Lung (tissue), 17 donors: ENCODE measurements at places on chromosomes 7 and 10.
A peak's percentile ranks its signal among the peaks of the same experiment; 100 is the strongest.

DNA sequence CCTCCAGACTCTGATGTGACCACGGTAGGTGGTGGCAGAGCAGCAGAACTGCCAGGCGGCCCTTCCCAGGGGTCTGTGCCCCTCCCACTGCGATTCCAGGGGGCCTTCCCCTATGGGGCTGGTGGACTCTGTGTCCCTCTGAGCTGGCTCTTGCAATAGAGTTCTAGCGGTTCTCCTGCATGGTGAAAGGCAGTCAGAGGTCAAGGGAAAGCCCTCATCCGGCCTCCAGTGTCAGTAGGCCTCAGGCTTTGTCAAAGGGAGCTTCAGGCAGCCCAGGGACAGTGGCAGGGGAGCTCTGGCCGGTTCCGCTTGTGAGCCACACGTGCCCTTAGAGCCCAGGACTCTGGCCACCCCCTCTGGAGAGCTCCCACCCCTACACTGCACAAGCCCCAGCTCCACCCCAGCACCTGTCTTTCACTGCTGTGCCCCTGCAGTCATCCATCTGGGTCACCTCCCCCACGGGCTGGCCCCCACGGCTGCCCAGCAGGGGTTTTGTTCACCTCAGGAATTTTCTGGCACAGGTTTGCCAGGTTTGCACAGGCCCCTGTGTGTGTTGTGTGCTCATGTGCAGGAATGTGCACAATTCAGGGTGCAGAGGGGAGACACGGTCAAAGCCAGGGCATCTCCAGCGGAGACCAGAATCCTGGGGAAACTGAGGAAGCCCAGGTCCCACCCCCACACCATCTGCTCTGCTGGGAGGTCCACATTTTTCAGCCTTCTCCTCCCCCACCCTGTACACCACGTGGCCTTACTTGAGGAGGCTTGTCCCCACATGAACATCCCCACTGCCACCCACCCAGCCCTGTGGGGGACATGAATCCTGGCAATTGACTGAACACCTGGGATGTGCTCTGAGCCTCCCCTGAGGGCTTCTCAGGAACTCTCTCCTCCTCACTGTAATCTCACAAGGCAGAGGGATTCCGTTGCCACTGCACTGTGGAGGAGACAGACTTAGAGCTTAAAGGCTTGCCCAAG is 23.8 kb downstream of the C10orf105 start:
- H3K27ac ChIP-seq = peak overlapping the region; percentile 82
- H3K4me3 ChIP-seq = no peak overlapping the region
- no peak for DNase-seq

DNA sequence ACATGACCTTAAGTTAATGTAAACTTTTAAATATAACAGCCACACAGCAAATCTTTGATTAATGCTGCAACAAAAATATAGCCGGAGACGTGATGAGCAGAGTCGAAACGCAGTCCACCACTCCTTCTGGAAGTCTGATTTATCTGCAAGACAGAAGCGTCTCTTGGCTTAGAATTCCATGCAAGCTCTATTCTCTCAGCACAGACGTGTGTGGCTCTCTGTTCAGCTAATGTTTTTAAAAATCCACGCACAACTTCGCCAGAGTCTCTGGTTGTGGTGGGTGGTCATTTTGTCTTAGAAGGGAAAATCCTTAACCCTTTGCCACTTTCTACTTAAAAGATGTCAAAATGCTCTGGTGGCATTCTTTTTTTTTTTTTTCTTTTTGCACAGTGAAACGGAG is 438.0 kb upstream of the MGMT start:
- H3K36me3 ChIP-seq = no peaks in the 10 kb centered on the region
- H3K4me3 ChIP-seq = no peak overlapping the region
- H3K27me3 ChIP-seq = no peaks in the 10 kb centered on the region
- DNase-seq = no peak

DNA sequence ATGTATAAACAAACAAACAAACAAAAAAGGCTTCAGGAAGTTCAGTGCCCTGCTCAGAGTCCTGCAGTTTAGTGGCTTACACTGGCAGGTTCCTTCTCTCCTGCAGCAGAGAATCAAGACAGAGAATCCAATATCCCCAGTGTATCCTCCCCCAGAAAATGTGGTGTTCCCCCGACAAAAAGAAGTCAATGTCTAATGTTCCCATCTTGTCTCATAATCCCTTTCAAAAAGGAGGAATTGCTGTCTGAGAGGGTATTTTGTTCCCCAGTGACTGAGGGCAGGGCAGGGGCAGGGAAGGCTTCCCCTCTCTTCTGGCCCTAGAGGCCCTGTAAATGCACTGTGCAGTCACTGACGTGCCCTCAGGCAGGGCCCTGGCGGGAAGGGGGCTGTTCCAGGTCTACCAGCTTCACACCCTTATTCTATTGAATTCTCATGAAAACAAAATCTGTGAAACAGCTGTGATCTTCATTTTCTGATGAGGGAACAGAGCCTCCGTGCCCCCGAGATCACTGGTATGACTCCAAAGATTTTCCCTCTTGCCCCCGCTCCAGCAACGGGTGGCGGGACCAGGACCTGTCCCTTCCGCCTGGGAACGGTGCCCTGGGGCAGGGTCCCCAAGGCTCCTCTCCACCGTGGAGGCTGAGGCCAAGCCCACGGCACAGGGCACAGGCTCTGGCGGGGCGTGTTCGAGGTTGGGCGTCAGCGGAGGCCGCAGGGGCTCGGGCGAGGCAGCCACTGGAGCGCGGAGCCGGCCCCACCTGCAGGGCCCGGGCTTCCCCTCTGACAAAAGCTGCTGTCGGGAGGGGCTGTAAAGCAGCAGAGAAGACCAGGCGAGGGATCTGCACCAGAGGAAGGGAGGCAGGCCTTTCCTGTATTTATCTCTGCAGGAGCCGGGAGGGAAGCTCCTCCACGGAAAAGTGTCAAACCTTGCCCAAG is 13.4 kb upstream of the WDFY4 start:
- no peak overlapping the region for H3K27ac ChIP-seq
- H3K4me3 ChIP-seq = no peak overlapping the region
- no peak for DNase-seq
- H3K4me1 ChIP-seq = no peaks in the 10 kb centered on the region
- no peaks in the 10 kb centered on the region for H3K36me3 ChIP-seq
- no peaks in the 10 kb centered on the region for H3K27me3 ChIP-seq

GRCh38 chr10:11319990-11320602 is 291.4 kb downstream of the USP6NL start:
- no peaks in the 10 kb centered on the region for H3K27me3 ChIP-seq
- no peak overlapping the region for H3K4me3 ChIP-seq
- peaks cover 41% of the 10 kb centered on the region for H3K36me3 ChIP-seq
- no peak for DNase-seq
